ENCODE measurements at places on chromosomes 13 and 19. TPM values are rescaled to one million over a fixed set of nuclear protein-coding genes. Genes with fewer than 3 reads are reported as not detected.

EHD2 gene
- total RNA-seq, result 70.2 TPM

NLRP11 gene
- total RNA-seq, result not detected

ZNF729 gene
- not detected for total RNA-seq

FEM1A gene
- total RNA-seq, result 11.9 TPM

NALCN gene
- 0.33 TPM for total RNA-seq

TEX26 gene
- not detected for total RNA-seq

SKA3 gene
- not detected for total RNA-seq

SYT3 gene
- total RNA-seq, result 0.41 TPM

GAS6 gene
- 82.7 TPM for total RNA-seq

NTN5 gene
- total RNA-seq, result not detected

DCT gene
- 1.2 TPM for total RNA-seq

CYP2S1 gene
- 1.1 TPM for total RNA-seq

GJB2 gene
- total RNA-seq, result not detected

METTL21C gene
- not detected for total RNA-seq

ZNF701 gene
- 22.4 TPM for total RNA-seq

KIR3DL1 gene
- total RNA-seq, result not detected

RB1 gene
- 35.6 TPM for total RNA-seq

KL gene
- 5.3 TPM for total RNA-seq

KLK15 gene
- total RNA-seq, result not detected

FCAR gene
- 0.49 TPM for total RNA-seq

FLT1 gene
- 8.4 TPM for total RNA-seq

JSRP1 gene
- total RNA-seq, result not detected
